ENCODE measurements at places on chromosomes 5 and 9. TPM values are rescaled to one million over a fixed set of nuclear protein-coding genes. Genes with fewer than 3 reads are reported as not detected.

Gene JAK2
- total RNA-seq = 2.0 TPM

Gene SPINK1
- total RNA-seq = 0.48 TPM

Gene C5orf58
- 1.6 TPM for total RNA-seq

Gene PCDHB12
- 2.0 TPM for total RNA-seq

Gene SIT1
- total RNA-seq = 8.2 TPM

Gene DMRT3
- total RNA-seq = not detected

Gene EPB41L4B
- 23.7 TPM for total RNA-seq

Gene NTRK2
- total RNA-seq = 0.08 TPM

Gene IFNA13
- not detected for total RNA-seq

Gene UGCG
- 31.4 TPM for total RNA-seq

Gene IFNK
- not detected for total RNA-seq

Gene TRPM6
- 0.99 TPM for total RNA-seq

Gene TRPM3
- 9.7 TPM for total RNA-seq

Gene PDE6A
- total RNA-seq = not detected

Gene GFI1B
- total RNA-seq = 0.71 TPM

Gene CEMIP2
- 52.1 TPM for total RNA-seq

Gene QRFP
- total RNA-seq = not detected

Gene LIFR
- 18.9 TPM for total RNA-seq

Gene SLC35D2
- 13.7 TPM for total RNA-seq

Gene ARID3C
- not detected for total RNA-seq

Gene TAF11L5
- total RNA-seq = not detected

Gene DOK3
- 8.6 TPM for total RNA-seq

Gene ZNG1E
- 27.6 TPM for total RNA-seq
